ENCODE measurements at places on chromosomes 12 and 14.

DNA sequence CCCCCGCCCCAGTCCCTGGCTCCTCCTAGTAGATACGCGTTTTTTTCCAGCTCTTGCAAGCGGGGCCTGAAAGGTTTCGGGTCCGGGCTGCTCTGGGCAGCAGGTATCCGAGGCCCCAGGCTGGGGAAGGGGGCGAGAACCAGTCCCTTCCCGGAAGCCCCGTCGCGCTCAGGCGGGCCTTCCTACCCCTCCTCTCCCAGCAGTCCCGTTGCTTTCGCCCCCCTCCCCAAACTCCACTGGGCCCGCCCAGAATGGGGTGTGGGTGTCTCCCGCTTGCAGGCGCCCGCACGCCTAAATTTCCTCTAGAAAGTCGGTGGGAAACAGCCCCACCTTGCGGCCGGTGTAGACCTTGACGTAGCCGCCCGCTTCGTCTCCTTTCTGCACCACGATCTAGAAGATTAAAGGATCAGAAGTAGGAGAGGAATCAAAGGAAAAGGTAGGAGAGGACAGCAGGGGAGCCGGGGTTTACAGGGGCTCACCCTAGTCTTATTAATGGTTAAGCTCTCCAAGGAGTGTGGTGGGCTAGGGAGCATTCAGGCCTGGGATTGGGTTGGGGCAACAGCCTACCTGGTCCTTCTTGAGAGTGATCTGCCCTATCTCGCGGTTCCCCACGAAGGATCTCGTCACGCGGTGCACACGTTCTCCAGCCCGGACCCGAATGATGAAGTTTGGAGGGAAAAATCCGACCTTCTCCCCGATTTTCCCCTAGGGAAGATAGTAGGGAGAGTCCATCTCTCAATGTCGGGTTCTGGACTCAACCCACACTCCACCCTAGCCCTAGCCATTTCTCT, 7.3 kb downstream of the STAC3 start:
- peak; percentile 79 for DNase-seq

GRCh38 chr12:68332728-68333630, 817 bp upstream of the MDM1 start:
- no peak for DNase-seq

DNA sequence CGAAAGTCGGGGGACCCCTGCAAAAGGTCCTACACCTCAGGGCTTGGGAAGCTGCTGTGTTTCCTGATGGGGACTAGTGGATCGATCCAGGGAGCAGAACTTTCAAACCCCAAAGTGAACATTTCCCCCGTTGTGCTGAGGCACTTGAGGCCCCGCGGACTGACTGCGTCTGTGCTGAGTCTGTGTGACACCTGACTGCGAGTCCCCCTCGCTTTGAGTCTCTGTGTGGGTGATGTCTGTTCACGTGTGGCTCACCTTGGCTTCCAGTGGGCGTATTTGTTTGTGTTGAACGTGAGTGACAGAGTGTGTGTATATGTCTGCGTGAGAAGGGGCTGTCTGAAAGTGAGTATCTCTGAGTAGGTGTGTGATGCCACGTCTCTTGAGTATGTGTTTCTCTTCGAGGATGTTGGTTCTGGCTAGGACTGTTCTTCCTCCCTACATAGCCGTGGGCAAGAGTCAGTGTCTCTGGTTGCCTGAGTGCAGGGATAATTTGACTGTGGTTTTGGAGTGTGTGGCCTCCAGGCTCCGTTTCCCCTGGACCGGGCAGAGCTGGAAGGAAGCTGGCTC, 1.3 kb downstream of the TEAD4 start:
- no peak for DNase-seq

- DNase-seq, result no peak
Observed at GRCh38 chr14:54354096-54354495, 42.7 kb upstream of the CDKN3 start.

DNA sequence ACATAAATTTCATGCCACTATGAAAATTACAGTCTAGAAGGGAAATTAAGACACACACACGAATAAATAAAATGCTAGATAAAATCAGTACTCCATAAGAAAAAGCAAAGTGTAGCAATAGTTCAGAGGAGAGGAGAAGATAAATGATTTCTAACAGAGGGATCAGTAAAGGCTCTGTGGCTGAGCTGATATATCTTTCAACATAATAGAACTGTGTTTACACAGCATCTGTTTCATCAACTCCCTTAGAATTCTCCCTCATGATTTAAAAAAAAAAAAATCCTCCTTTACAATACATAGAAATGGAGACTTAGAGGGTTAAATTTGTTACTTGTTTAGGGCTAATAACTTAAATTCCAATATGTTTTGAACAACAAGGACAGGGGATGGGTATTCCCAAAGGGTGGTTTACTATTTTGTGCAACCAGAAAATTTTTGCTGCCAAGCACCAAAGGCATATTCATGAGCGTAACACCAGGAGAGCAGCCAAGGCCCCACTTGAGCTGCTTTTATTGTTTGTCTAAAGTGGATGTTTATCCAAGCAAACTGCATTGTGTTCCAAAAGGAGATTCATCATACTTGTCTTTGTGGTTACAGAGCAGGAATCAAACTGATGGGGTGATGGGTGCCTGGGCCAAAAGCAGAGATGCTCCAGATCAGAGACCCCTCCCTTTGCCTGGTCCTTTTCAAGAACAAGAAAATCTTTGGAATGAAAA, 162.7 kb downstream of the BMP4 start:
- DNase-seq, result no peak

DNA sequence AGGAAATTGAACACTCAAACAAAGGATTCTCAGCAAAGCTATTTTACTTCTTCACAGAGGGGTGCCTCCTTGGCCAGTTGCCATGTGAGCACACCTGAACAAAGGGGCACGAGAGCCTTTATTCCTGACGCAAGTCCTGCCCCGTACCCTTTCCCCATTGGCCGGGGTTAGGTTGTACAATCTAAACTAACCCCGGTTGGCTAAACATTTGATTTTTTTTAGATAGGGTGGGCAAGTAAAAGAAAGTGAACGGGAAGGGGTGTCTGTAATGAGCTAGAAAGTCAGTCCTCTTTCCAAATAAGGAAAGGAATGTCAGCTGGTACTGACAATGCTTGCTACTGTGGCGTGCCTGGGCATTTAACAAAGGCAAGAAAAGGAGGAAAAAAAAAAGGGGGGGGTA, 135.5 kb upstream of the CDKN3 start:
- no peak for DNase-seq

DNA sequence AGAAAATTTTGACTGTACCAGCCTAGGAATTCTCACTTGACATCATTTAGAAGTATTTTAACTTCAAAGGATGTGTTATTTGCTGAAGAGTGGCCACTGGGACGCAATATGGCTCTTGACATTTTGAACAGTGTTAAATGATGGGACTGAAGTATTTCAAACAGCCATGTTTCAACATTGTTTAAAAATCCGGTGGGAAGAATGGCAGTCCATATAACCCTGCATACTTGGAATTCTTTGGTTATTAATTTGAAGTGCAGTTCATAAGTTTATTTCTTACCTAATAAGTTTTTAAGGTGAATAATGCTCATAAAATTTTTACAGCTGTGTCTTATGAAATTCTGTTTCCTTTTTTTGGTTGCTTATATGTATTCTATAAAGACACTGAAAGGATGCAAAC, 8.3 kb downstream of the TMTC2 start:
- no peak for DNase-seq

- no peak for DNase-seq
Observed at GRCh38 chr12:56317675-56318074, 1.9 kb upstream of the CNPY2 start.

GRCh38 chr12:58883576-58884334, 36.5 kb downstream of the LRIG3 start:
- DNase-seq, result no peak

- no peak for DNase-seq
Observed at GRCh38 chr12:47088021-47088944, 8.5 kb upstream of the AMIGO2 start.

- DNase-seq, result no peak
Observed at GRCh38 chr14:79352076-79352630, 859.2 kb downstream of the DIO2 start.
